8988T (cell line): ENCODE measurements at places on chromosomes 7 and 10.

GRCh38 chr7:72925546-72926120 lies 738 bp downstream of the POM121 start:
- DNase-seq: no peak

- DNase-seq: no peak
Observed at GRCh38 chr10:36030516-36030915, 388.4 kb upstream of the FZD8 start.

GRCh38 chr7:79876848-79877252 lies 257.8 kb upstream of the GNAI1 start:
- DNase-seq: no peak

DNA sequence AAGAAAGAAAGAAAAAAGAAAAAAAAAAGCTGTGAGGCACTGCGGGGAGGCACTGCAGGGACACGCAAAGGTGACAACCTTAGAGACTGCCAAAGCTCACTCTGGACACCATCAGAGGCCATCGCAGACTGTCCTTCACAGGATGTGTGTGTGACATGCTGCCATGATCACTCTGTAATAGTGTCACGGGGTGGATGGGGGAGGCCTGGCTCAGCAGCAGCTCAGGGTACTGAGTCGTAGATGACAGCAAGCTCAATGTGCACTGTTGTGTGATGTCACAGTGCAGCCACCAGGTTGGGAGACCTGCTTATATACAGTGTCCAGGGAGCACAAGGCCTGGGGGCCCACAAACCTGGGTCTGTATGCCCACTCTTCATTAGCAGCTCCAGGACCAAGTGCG lies 83.3 kb downstream of the SLIT1 start:
- DNase-seq: no peak

DNA sequence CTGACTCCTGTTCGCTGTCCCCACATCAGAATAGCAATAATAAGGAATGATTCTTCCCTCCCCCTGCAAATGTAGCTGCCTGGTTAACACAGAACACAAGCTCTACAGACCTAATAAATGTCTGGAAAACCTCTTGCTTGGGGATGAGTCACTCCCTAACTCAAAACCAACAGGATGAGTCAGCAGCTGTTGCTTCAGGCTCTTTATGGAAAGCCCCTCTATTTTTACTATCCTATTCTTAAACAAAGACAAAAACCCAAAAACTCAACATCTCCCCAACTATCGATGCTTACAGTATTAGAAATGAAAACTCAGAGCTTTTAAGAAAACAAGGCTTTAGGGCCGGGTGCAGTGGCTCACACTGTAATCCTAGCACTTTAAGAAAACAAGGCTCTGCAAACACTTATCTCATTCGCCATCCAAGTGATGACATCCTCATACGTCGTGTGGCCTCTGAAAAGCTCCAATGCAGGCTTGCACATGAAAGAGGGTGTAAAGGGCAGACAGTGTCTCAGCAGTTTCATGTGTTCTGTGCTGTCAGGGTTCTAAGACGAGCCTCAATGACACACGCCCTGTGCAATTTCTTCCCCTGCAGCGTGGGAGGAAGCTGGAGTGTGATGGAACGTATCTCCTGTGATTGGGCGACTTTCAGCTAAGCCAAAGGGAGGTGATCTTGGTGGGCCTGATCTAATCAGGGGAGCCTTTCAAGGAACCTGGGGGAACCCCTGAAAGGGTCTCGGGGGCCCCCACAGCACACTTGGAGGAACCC lies 70.1 kb downstream of the AMZ1 start:
- no peak for DNase-seq

GRCh38 chr10:7230951-7231350 lies 179.9 kb downstream of the SFMBT2 start:
- no peak for DNase-seq

DNA sequence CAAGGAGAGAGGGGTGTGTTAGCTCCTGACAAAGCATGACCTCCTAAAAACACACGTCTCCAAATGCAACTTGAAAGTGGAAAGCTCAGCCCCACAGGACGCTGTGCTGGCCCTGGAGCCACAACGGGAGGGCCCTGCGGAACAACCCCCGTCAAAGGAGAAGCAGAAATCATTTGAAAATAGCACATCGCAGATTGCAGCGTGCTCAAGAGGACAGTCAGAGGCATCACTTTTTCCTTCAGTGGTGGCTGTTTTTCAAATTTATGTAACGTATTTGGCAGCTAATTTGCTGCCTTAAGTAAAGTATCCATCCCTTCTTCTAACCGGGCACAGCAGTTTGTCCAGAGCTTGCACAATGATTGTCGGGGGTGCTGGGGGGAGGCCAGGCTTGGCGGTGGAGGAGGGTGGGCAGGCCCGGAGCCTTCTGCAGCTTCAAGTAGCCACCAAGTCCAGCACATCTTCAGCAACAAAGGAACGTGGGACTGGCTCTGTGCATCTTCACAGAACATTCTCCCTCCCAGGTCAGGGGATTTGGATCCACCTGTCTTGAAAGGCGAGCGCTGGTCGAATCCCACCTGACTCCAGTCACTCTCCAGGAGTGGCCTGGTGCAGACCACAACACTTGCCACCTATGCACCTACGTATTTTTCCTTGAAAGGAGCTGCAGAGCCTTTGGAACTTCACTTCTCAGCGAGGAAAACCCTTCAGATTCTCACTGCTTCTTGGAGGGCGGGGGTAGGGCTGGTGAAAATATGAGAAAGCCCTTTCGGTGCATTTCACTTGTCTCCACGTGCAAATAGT lies 346.3 kb downstream of the DNAJB6 start:
- DNase-seq: no peak
